NCI-H226 (cell line): ENCODE measurements at places on chromosomes 5 and 9.

- no peak for DNase-seq
Observed at GRCh38 chr9:20028849-20029231, 240.0 kb upstream of the SLC24A2 start.

DNA sequence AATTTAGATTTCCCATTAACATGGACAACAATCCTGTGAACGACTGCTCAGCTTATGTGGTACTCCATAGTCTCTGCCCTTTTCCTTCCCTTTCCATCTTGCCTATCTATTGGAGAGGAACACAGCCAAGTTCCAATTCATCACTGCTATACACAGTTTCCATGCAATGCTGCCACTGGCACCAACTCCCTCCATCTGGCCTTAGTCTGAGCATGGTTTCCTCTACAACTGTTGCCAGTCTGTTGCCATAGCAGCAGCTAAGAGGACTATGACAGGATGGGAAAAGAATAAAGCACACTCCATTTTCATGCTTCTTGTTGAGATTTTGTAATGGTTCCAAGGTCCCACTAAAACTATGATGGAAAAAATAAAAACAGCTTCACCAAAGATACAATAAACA, 189.0 kb downstream of the HCN1 start:
- DNase-seq, result peak; percentile 93

GRCh38 chr9:131545003-131545785, at the start of gene PRRT1B:
Gene PRRT1B, plus strand, starts transcription at chr9:131545523. Its CDS starts 93 bp downstream, at chr9:131545616.
- DNase-seq, result no peak

DNA sequence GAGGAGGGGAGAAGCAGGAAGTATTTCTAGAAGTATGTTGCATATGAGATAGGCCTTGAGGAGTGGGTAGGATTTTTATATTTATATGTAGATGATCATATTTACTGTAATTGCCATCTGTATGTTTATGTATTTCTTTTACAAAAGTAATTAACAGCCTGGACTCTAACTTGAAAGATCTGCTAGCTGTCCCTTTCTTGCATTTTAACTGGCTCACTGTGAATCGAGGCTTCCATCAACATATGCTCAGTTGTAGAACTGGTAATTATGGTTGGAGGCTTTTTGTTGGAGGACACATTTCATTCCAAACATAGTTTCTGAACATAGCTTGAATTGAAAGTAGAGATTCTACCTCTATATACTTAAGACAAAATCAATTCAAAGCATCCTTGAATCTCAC, 23.4 kb downstream of the ABLIM3 start:
- DNase-seq, result no peak

DNA sequence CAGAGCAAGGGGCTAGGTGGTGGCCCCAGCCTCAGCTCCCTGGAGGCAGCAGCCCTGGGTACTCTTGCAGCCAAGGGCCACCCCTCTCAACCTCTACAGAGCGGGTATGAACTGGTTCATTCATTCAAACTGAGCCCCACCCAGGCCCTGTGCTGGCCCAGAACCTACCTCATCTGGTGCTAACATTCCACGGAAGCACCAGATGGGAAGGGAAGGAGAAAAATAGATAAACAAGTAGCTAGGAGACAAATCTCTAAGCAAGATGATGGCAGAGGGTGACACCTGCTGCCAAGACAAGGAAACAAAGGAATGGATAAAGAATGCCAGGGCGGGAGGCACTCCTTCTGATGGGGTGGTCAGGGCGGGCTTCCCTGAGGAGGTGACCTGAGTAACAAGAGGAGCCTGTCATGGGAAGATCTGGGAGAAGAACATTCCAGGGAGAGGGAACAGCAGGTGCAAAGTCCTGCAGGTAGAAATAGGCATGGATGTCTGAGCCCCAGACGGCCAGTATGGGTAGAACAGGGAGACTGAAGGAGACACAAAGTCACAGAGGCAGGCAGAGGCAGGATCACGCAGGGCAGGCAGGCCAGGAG, 6.1 kb downstream of the ST6GALNAC4 start:
- peak; percentile 58 for DNase-seq

DNA sequence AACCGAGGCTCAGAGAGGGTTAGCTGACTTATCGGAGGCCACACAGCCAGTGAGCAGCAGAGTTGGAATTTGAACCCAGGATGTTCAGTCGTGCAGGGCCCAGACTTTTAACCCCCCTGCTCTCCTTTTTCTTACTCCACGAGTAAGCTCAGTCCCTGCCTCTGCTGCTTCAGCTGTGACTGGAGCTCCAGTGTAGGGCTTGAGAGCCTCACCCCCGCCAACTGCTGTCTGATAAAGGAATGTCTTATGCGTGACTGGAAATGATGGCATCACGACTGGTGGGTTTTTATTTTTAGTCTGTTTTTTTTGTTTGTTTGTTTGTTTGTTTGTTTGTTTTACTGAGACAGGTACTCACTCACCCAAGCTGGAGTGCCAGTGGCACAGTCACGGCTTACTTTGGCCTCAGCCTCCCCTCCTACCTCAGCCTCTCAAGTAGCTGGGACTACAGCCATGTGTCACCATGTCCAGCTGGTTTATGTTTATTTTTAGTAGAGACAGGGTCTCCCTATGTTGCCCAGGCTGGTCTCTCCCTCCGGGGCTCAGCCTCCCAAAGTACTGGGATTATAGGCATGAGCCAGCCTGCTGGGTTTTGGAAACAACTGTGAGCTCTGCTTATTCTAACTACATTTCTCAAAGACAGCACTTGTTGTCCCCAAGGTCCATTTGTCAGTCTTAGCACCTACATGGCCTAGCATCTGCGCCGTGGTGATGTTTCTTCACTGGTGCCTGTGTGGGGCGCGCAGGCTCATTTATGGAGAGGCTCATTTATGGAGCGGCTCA, 52.5 kb upstream of the NCS1 start:
- DNase-seq, result no peak

DNA sequence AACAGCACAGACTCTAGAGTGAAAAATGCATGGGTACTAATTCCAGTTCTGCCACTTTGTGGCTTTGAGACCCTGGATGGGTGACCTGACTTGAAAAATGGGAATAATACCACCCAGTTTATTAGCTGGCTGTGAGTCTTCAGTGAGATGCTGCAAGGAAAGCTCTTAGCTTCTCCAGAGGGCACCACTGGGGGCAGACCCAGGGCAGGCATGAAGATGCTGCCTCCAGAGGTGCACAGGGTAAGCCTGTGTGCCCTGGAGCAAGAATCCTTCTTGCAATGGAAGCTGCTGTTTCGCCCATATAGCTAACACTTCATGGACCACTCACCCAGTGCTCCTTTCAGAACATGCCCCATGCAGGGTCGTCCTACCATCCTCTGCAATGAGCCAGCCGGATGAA, 75.7 kb downstream of the C5orf15 start:
- DNase-seq, result no peak
